ENCODE measurements at places on chromosomes 3 and 15.
A peak's percentile ranks its signal among the peaks of the same experiment; 100 is the strongest.

DNA sequence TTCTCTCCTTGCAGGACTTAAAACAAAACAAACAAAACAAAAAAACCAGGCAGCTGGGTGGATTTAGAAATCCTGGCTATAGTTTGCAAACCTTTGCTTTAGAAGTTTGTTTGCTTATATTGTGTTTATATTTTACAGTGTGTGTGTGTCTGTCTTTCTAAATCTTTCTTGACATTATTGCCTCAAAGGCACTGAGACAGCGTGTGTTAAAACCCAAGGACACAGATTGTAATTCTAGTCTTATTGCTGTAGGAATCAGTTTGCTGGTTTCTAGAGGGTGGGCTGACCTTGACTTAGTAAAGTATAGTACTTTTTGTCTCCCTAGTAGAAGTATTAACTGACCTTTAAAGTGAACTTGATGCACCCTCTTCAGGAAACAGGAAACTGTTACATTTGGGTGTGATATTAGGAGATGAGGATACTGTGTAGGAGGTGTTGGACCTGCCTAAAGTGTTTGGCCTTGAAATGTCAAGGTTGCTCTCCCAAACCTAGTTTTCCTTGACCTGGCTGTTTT, 71.0 kb downstream of the TCF12 start:
- no peak for DNase-seq

DNA sequence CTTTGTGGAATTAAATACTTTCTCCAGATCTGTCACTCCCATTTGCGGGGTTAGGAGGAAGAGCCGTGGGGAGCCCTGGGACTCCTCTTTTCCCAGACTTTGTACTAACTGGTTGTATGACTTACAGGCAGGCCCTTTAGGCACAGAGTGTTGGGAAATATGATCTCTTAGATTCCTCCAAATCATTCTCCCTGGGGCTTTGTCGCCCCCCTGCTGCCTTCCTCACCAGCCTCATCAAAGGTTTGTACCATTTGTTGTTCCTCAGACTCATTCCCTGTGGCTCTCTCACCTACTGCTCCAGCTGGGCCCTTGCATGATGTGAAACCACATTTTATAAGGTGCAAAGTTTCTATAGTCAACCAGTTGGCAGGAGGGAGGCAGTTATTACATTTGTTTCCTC, 56.4 kb downstream of the CRYGS start:
- DNase-seq: no peak

DNA sequence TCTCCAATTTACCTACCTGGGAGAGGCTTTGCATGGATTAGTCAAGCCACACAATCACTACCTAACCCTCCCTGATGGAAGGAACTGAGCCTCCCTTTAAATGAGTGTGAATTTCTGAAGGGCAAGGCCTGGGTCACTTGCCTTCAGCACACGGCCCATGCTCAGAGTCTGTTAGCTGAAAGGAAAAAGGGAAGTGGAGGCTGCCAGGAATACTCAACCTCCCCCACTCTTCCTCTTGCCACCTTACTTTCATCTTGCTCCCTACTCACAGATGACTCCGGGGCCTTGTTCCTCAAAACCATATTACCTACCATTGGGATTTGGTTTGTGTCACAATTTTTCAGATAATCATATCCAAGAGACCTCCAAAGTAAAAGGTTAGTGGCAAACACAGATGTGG, 220.0 kb downstream of the ABHD5 start:
- DNase-seq: no peak

GRCh38 chr15:85584872-85585271, 204.5 kb downstream of the AKAP13 start:
- no peak for DNase-seq

DNA sequence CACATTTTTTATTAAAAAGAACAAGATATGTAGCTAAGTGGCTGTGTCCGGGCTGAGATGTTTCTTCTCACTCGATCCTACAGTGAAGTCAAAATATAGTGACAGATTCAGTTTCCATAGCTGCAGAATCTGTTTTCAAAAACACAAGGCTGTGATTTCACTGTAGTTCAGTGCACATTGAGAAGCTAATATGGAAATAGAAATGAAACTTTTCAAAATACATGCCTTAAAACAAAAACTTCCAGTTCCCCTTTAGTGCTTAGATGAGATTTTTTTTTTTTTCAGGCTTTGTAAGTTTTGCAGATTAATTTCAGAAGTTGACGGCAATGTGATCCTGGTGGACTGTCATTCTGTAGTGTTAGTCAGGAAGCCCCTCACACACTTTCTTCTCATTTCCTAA, 23.8 kb upstream of the TRAK1 start:
- no peak for DNase-seq

DNA sequence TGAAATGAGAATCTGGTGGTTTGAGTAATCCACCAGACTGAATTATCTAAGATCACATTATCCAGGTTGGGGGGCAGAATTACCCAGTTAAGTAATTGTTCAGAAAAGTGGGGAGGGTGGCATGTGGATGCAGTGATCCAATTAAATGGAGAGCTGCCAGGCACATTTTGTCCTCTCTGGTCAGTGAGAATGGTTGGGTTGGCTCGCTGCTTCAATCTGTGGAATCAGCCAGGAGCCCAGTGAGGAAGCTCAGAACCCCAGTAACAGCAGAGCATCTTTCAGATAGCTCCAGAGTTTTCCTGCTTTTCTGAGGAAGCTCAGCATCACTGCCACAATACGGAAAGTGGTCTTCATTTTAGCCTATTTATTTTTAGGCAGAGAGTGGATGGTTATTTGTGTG, 6.4 kb upstream of the EXOG start:
- DNase-seq: no peak

GRCh38 chr3:51274052-51274451, 111.0 kb upstream of the MANF start:
- DNase-seq: no peak

GRCh38 chr3:125194849-125195601, 17.5 kb downstream of the SLC12A8 start:
- DNase-seq: no peak

GRCh38 chr15:69786136-69786701, 311.5 kb downstream of the TLE3 start:
- DNase-seq: no peak

DNA sequence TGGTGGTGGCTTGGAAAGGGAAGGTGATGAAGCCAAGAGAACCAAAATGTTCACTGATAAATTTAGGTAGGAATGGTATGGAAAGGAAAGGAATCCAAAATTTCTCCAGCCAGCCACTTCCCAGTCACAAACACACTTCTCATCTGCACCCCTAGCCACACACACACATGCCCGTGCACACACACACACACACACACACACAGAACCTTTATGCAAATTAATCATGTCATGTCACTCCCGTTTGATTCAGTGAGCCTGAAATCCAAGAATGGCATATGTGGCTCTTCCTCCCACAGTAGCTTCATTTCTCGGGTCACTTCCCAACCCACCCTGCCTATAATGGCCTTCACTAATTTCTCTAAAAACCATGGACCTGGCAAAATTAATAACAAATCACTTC, 3.1 kb upstream of the HLTF start:
- DNase-seq: no peak

DNA sequence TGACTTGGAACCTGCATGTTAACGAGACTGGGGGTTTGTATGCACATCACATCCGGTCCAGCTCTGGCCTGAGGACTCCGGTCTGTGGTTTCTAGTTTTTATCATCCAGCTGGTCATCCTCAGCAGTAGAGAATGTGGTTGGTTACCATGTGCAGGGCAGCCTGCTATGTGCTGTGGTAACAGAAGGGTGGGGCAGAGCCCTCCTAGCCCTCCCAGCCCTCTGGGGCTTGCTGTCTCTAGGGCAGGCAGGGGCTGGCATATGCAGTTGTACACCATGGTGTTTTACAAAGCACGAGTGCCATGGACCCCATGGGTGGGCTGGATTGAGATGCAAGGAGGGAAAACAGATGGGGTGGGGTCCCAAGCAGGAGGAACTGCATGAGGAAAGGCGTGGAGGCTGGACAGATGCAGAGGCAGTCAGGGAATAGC, 70.2 kb downstream of the APBA2 start:
- no peak for DNase-seq

- no peak for DNase-seq
These were observed 220.0 kb downstream of the ZMAT3 start for GRCh38 chr3:178851564-178851963.

DNA sequence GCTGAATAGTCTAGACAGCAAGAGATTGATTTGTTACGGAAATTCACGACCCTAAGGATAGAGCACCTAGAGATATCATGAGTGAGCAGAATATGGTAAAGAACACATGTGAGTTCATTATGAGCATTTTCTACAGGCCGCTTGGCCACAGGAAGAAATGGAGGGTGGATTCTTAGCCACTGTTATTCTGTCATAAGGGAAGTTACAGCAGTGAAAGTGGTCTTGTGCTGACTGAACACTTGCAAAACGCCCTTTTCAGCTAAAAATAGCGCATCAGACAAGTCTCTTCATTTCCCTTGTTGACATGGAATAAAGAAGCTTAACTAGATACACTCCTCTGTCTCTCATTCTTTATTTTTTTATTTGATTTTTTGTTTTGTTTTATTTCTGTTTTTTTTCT, 19.8 kb downstream of the DGKG start:
- DNase-seq: no peak

DNA sequence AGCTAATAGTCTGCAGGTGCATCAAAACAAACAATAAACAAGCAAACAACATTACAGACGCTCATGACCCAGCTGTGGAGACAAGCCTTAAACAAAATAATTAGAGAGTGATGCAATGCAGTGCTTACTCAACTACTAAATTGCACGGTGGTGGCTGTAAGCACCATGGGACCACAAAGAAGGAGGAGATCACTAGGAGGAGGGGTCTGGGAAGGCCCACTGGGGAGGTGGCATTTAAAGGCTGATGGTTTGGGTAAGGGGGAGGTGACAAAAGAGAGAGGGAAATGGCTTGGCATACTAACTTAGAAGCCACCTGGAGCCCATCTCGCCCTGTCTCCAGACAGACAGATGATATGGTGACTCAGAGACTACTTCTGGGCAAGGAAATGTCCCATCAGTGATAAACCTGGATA, 516.7 kb downstream of the FOXP1 start:
- peak; percentile 73 for DNase-seq

GRCh38 chr15:63899193-63899592, 65.4 kb upstream of the HERC1 start:
- DNase-seq: no peak

- no peak for DNase-seq
These were observed 105.0 kb downstream of the LRRK1 start for GRCh38 chr15:101024073-101024695.

- peak; percentile 38 for DNase-seq
These were observed 56.1 kb downstream of the TAFA4 start for GRCh38 chr3:68876112-68876713.

- DNase-seq: no peak
These were observed 409 bp upstream of the LHFPL4 start for GRCh38 chr3:9553948-9554513.

GRCh38 chr3:82633319-82633718, 871.9 kb upstream of the GBE1 start:
- no peak for DNase-seq

GRCh38 chr3:120756061-120756460, 13.5 kb downstream of the GTF2E1 start:
- no peak for DNase-seq

- DNase-seq: no peak
These were observed 428.9 kb upstream of the IL12A start for GRCh38 chr3:159559771-159560170.

GRCh38 chr15:74773731-74774252, 8.1 kb upstream of the CSK start:
- DNase-seq: no peak

GRCh38 chr3:78174821-78175220, 1134.9 kb downstream of the ROBO2 start:
- DNase-seq: no peak

GRCh38 chr3:149247008-149247710, 25.5 kb upstream of the CP start:
- DNase-seq: no peak

DNA sequence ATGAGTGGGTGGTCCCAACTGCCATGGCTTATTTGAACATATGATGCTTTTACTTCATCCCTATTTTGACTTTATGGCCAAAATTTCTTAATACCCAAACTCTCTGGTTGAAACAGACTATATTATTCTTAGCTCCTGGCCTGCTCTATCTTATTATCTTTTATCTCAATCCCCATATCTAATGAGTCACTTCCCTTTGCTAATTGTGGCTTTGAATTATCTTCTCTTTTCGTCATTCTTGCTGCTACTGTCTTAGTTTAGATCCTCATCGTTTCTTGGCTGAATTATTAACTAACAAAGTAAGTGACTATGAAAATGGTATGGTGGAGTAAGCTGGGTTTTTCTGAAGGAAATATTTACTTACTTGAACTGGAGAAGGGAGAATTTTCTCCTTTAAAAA, 28.2 kb upstream of the DNAJC19 start:
- no peak for DNase-seq

DNA sequence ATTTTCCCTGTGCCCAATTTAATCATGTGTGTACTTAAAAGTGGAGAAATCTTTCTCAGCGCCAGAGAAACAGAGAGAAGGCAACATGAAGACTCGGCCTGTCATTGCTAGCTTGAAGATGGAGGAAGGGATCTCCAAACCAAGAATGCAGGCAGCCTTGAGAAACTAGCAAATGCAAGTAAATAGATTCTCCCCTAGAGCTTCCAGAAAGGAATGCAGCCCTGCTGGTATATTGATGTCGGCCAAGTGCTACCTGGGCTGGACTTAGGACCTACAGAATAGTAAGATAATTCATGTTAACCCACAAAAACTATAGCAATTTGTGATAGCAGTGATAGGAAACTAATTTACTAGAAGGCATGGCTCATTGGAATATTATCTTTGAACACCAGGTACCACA, 150.9 kb upstream of the ABI3BP start:
- DNase-seq: no peak

DNA sequence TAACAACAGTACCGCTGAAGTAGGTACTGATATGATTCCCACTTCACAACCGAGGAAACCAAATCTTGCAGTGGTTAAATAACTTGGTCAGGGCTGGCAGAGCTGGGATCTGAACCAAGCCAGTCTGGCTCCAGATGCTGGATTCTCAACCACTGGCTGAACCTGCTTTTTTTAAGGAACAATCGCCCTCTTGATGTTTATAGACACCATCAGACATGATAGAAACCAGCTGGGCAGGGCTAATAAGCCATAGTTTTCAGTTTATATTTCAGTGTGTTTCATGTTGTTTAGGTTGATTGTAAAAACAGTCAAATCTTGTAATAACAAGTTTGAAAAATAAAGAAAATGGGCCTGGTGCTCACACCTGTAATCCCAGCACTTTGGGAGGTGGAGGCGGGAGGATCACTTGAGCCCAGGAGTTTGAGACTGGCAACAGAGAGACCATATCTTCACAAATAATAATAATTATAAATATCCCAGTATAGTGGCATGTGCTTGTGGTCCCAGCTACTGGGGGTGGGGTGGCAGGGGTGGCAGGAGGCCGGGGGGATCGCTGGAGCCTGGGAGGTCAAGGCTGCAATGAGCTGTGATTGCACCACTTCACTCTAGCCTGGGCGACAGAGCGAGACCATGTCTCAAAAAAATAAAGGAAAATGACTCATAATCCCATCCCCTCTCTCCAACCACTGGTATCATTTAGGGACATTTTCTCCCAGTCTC, 36.7 kb downstream of the XYLB start:
- no peak for DNase-seq

- DNase-seq: no peak
These were observed 46.6 kb downstream of the HHLA2 start for GRCh38 chr3:108342837-108343486.

GRCh38 chr3:166554023-166554422, 716.8 kb upstream of the BCHE start:
- DNase-seq: no peak

GRCh38 chr15:68862415-68862814, 41.7 kb upstream of the ANP32A start:
- DNase-seq: no peak

Data from activated CD4-positive, alpha-beta T cell treated with anti-CD3 and anti-CD28 coated beads for 36 hours (primary cell).